Myometrial cell (primary cell): ENCODE measurements at places on chromosomes 6 and 20. TPM values are rescaled to one million over a fixed set of nuclear protein-coding genes. Genes with fewer than 3 reads are reported as not detected.

Gene SESN1
- 23.9 and 30.3 TPM in 2 replicates for total RNA-seq

Gene GABRR1
- not detected in 2 replicates for total RNA-seq

Gene LKAAEAR1
- total RNA-seq = not detected in 2 replicates

Gene ABT1
- 11.2 and 19.0 TPM in 2 replicates for total RNA-seq

Gene PRDM1
- total RNA-seq = 1.2 and 1.8 TPM in 2 replicates

Gene ZC3H12D
- total RNA-seq = under 0.01 TPM in 1 of 2 replicates, not detected in the other

Gene FOXC1
- total RNA-seq = 2.1 and 2.3 TPM in 2 replicates

Gene VPS16
- total RNA-seq = 55.3 and 61.7 TPM in 2 replicates

Gene TINAG
- total RNA-seq = not detected in 2 replicates

Gene MTO1
- 31.5 and 38.1 TPM in 2 replicates for total RNA-seq

Gene SCRT2
- total RNA-seq = not detected in 2 replicates

Gene HDDC2
- total RNA-seq = 51.9 and 63.3 TPM in 2 replicates

Gene MDFI
- total RNA-seq = 0.86 TPM in 1 of 2 replicates, not detected in the other

Gene LHFPL5
- not detected in 2 replicates for total RNA-seq

Gene SNAP25
- total RNA-seq = 4.3 and 7.3 TPM in 2 replicates

Gene NR2E1
- total RNA-seq = not detected in 2 replicates

Gene TRIM15
- total RNA-seq = not detected in 2 replicates

Gene CST5
- total RNA-seq = not detected in 2 replicates

Gene LSM14B
- total RNA-seq = 17.9 and 20.0 TPM in 2 replicates

Gene FAM209B
- total RNA-seq = 3.7 TPM in 1 of 2 replicates, not detected in the other

Gene PI3
- not detected in 2 replicates for total RNA-seq

Gene FAM217A
- not detected in 2 replicates for total RNA-seq

Gene CLIC5
- total RNA-seq = not detected in 2 replicates

Gene TREM2
- total RNA-seq = not detected in 2 replicates

Gene RAET1E
- total RNA-seq = under 0.01 TPM in 1 of 2 replicates, not detected in the other

Gene SLC44A4
- total RNA-seq = 0.18 TPM in 1 of 2 replicates, not detected in the other

Gene PPP1R16B
- total RNA-seq = not detected in 2 replicates

Gene CRYBG1
- 16.1 and 23.9 TPM in 2 replicates for total RNA-seq

Gene ZNF831
- total RNA-seq = not detected in 2 replicates

Gene GMEB2
- 11.3 and 13.3 TPM in 2 replicates for total RNA-seq

Gene MAFB
- total RNA-seq = 0.71 TPM in 1 of 2 replicates, not detected in the other

Gene AVP
- not detected in 2 replicates for total RNA-seq

Gene PROKR2
- not detected in 2 replicates for total RNA-seq

Gene GINS1
- 4.6 and 7.3 TPM in 2 replicates for total RNA-seq

Gene CCDC170
- total RNA-seq = 0.18 and 0.29 TPM in 2 replicates

Gene MCM8
- 10.4 and 14.2 TPM in 2 replicates for total RNA-seq

Gene NT5DC1
- total RNA-seq = 7.8 and 16.0 TPM in 2 replicates

Gene PLEKHG1
- total RNA-seq = 1.7 and 7.1 TPM in 2 replicates

Gene STMN3
- 53.3 and 67.2 TPM in 2 replicates for total RNA-seq

Gene SSR1
- total RNA-seq = 73.5 and 93.6 TPM in 2 replicates

Gene PGC
- not detected in 2 replicates for total RNA-seq

Gene SGK2
- 0.18 TPM in 1 of 2 replicates, not detected in the other for total RNA-seq

Gene CST3
- 346 and 421 TPM in 2 replicates for total RNA-seq

Gene ZSCAN23
- 0.53 and 12.4 TPM in 2 replicates for total RNA-seq

Gene IRAK1BP1
- 3.2 and 5.8 TPM in 2 replicates for total RNA-seq

Gene COL19A1
- total RNA-seq = not detected in 2 replicates
